ENCODE measurements at places on chromosomes 6 and 20.

DNA sequence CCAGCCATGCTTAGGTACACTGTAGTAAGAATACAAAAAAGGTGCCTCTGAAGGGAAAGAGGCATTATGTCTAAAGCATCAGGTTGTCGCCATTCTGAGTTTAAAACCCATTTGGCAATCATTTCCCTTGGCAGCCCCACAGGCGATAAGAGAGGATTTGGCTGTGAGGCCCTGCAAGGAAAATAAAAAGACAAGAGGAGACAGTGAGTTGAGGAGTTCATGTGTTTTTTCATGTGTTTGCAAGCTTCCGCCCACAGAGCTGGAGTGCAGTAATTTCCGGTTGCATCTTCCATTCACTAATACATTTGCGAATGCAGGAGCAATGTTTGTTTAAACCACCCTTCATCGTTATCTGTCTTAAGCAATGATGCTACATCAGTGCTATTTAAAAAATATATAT, 138.5 kb upstream of the SOX4 start:
- no peak for DNase-seq

- DNase-seq, result no peak
These were observed 61.2 kb upstream of the SIRPA start for GRCh38 chr20:1833728-1834726.

DNA sequence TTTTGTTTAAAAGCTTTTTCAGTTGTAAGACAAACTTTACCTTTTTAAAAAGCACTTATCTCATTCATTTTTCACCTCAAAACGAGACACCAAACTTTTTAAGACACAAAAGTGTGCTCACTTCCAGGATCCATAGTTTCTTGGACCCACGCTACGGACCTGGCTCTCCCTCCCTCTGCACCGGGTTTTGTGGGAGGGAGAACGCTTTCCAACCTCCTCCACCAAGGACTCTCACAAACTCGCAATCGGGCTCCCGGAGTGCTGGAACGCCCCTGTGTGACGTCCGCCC, 436 bp downstream of the CAGE1 start:
- DNase-seq, result no peak

DNA sequence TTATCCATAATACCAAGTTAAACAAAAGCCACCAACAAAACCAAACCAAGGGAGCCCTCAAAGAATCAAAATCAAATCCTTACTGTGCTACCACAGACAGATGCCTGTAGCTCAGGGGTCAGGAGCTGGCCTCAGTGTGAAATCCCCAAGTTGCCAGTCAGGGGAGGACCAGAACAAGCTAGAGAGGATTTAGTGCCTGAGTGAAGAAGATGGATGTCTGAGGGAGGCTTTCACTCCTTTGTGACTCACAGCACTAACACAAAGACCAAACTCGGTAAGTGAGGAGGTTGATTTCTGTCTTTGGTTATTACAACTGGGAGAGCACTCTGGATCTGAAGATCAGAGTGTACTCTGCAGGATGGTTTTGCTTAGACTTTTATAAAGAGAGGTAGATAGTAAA, 189.9 kb upstream of the ZNF184 start:
- no peak for DNase-seq

DNA sequence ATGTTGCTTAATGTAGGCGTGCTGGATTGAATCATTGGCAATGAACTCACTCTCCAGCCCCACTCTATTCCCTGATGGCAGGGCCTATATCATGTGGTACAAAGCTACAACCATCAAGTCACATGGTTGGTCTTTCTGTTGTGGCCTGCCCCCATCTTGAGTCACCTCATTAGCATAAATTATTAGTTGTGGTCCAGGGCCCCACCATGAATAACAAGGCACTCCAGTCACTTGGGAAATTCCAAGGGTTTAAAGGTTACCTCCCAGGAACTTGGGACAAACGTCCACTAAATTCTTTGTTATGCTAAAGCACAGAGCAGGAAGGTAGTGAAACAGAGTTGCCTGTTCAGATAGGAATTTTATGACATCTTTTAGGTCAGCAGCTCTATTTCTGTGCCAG, 193.7 kb downstream of the SLC35F1 start:
- DNase-seq, result no peak

DNA sequence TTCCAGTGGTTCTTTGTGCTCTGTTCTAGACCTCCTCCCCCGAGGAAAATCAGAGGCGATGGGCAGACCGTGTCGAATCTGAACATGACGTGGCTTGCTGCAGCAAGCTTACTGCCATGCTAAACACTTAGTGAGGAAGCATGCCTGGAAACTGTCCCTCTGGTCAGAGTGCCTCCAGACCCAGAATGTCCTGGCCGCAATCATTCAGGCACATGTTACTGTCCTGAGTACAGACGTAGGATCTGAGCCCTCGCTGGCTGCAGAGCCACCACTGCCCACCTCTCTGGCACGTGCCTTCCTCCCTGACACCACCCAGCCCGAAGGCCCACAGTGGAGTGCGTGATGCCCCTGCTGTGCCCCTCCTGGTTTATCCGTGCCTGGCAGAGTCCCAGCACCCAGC, 163.6 kb downstream of the SYNDIG1 start:
- no peak for DNase-seq

DNA sequence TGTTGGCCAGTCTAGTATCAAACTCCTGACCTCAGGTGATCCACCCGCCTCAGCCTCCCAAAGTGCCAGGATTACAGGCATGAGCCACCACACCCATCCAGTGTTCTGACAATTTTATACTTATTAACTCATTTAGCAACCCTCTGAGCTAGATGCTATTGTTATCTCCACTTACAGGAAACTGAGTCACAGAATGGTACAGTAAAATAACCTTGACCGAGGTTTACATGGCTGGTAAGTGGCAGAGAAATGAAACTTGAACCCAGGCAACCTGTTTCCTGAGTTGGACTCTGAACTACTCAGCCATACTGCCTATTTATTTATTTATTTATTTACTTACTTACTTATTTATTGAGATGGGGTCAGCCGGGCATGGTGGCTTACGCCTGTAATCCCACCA, 6.6 kb upstream of the SIGLEC1 start:
- DNase-seq, result no peak

DNA sequence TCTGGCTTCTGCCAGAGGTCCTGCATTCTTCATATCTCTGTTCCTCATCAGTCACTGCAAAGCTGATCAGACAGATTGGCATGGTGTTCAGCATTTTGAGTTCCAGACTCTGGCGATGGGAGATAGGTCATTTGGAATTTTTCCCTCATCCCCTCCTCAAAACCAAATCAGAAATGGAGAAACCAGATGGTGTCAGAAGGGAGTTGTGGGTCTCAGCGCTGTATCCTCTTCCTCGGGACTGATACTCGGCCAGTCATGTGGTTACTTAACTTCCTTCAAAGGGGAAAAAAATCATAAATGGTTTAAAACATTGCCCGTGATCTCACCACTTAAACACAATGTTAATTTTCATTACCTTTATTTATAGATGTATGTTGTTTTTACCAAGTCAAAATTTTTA, 75.8 kb downstream of the IGF2R start:
- no peak for DNase-seq

DNA sequence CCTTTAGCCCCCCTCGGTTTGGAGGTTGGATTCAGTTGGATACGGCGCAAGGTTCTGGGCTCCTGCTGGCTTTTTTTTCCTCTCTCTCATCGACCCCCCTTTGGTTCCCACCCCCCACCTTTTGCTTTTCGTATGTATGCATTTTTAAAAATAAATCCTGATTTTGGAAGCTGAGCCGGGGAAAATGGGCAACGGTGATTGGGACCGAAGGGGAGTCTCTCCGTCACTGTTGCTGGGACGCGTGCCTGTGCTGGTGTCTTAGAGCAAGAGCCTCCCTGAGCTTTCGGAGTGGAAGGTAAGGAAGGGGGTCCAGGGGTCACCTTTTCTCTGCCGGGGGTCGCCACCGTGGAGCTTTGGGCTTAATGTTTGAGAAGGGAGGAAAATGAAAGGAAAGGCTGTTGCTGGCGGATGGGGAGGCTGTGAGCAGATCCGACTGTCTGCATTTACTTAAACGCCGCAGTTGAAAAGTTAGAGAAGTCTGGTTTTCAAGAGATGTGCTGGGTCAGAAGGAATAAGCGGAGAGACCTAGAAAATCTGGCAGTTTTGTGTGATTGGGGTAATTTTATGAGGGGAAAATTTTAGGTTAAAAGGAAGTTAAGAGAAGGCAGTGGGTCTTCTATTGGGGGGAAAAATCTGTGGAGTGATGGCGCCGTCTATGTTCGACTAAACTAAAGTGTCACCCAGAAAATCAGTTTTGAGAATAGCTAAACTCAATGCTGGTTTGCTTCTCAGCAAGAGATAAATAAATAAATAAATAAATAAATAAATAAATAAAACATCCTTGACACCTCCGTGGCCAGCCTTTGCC, 828 bp downstream of the ADGRB3 start:
- no peak for DNase-seq

- DNase-seq, result no peak
These were observed 45.0 kb upstream of the IRF4 start for GRCh38 chr6:346386-347030.

GRCh38 chr20:45459606-45460005, 9.9 kb upstream of the WFDC2 start:
- no peak for DNase-seq

- no peak for DNase-seq
These were observed 480.9 kb upstream of the NOX3 start for GRCh38 chr6:155936551-155936950.

GRCh38 chr20:32052090-32052777, at the start of gene HCK:
TSS of gene HCK (plus strand) at chr20:32052242.
- DNase-seq, result no peak

GRCh38 chr6:38713812-38714211, 1.3 kb upstream of the DNAH8 start:
- DNase-seq, result no peak
